ENCODE measurements at places on chromosomes 16 and 17.

DNA sequence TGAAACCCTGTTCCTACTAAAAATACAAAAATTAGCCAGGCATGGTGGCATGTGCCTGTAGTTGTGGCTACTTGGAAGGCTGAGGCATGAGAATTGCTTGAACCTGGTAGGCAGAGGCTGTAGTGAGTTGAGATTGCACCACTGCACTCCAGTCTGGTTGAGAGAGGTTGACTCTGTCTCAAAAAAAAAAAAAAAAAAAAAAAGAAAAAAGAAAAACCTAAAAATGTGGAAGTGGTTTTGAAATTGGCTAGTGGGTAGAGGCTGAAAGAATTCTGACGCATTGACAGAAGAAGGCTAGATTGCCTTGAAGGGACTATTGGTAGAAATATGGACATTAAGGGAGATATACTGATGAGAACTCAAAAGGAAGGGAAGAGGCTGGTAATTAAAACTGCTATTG is 33.6 kb upstream of the CPPED1 start:
- no peak for DNase-seq

DNA sequence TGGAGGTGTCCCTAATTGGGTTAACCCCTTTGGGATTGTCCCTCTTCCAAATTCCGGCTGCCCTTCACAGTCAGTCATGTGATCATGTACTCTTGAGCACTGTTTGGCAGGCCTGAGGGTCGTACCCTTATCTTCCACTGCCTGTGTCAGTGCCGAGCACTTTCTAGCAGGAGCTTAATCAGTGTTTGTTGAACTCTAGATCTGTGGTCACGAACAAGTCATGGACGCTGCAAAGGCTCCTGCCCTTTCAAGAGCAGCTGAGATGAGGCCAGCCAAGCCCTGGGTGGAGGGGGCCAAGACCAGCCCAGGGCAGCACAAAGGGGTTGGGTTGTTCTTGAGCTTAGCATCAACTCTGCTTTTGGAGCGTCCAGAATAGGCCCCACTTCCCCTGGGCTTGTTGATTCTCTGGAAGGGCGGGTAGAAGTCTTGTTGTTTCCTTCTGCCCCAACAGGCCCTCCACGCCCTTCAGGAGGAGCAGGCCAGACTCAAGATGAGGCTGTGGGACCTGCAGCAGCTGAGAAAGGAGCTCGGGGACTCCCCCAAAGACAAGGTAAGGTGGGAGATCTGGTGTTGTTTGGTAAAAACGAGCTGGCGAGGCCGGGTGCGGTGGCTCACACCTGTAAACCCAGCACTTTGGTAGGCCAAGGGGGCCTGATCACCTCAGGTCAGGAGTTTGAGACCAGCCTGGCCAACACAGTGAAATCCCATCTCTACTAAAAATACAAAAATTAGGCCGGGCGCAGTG is 5.3 kb downstream of the IFI35 start:
- DNase-seq: no peak

DNA sequence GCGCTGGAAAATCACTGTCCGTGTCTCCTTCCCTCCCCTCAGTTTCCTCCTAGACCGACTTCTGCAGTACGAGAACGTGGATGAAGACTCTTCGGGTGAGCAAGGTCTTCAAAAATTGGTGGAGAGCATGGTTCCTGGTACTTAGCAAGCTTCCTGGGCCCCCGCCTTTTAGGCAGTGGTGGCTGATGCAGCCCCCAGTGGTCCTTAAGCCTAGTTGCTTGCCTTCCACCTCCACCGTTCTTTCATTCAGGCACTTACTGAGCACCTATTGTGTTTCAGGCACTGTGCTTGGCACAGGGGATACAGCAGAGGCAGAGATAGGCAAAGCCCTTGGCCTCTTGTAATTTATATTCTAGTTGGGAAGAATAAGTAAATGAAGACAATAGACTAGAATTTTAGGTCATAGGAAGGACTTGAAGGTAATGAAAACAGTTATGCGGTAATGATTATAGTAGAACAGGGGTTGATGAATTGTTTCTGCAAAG is 767 bp downstream of the INO80E start:
- no peak for DNase-seq

- DNase-seq: no peak
Measured at GRCh38 chr16:80680839-80681238, 123.6 kb downstream of the CDYL2 start.

GRCh38 chr17:2755891-2756724 is 6.7 kb upstream of the CCDC92B start:
- DNase-seq: no peak

GRCh38 chr17:82204831-82205719 is 7.6 kb downstream of the CCDC57 start:
- DNase-seq: no peak

GRCh38 chr16:736936-737481 is 3.8 kb downstream of the CIAO3 start:
- no peak for DNase-seq

DNA sequence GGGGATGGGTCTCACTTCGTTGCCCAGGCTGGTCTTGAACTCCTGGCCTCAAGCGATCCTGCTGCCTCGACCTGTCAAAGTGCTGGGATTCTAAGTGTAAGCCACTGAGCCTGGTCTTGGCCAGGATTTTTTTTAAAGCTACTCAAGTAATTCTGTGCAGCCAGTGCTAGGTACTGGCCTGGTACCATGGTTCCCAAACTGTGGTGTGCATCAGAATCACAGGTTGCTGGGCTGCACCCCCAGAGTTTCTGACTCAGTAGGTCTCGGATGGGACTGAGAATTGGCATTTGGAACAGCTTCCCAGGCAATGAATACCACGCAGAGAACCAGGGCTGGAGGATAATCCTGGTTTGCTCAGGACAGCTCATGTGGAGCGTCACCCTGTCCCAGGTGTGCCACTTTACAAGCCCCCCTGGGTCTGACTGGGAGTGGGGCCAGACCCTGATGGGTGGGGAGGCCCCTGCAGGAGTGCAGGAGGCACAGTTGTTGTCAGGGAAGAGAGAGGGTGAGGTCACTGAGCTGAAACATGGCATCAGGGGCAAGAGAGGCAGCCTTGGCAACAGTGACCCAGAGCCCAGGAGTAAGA is 10.7 kb upstream of the MRPS23 start:
- DNase-seq: no peak
